ENCODE measurements at places on chromosomes 13 and 19.

- DNase-seq: no peak
Measured at GRCh38 chr13:36606060-36606459, 67.8 kb upstream of the SERTM1 start.

GRCh38 chr19:51195316-51195586 is 29.6 kb upstream of the CD33 start:
- no peak for DNase-seq

DNA sequence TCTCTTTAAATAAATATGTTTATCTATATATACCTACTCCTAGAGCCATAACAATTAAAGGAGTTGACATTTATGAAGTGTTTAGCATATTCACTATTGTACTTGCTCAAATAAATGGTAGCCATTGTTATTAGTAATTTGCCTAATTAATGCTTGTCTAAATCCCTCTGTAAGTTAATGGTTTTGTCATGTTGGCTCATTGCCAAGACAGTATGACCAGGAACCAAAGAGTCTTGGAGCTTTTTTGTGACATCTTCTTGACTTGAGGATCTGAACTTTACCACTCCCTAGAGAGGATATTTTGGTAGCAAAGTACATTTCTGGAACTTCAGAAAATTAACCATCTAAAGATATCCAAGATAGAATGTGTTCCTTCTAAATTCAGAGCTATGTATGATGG is 15.5 kb downstream of the FRY start:
- DNase-seq: no peak

DNA sequence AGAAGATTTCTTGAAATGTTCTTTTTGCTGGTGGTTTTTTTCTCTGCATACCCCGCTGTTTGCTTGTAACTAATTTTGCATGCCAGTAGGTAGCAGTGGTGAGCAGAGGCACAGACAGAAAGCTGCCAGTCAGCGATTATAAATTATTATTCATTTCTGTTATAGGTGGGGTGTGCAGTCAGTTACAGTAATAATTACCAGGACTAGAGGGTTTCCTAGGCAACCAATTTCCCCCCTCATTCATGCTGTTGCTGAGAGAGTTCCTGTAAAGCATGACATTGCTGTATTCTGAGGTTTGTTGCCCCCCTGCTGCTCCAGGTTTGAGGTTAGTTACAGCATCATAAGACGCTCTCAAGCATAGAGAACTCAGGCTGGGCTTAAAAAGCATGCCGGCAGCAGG is 104.5 kb downstream of the URI1 start:
- no peak for DNase-seq

DNA sequence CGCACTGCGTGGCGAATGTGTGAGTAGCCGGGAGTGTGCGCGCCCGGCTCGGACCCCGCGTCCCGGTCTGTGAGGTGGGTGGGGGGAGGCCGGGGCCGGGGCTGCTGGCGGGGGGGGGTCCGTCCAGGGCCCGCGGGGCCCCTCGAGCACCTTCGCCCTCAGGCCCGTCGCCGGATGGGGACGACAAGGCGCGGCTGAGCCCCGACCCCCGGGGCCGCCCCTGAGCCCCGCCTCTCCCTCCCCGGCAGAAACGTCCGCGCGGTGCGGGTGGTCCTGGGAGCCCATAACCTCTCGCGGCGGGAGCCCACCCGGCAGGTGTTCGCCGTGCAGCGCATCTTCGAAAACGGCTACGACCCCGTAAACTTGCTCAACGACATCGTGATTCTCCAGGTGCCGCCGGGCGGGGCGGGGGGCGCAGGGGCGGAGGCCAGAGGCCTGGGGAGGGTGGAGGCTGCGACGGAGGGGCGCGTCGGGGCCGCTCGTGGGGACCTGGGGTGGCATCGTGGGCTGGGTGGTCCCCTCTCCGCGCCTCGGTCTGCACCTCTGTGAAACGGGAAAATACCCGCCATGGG is 997 bp downstream of the ELANE start:
- no peak for DNase-seq

GRCh38 chr13:75804605-75805004 is 168.5 kb downstream of the LMO7 start:
- DNase-seq: no peak

GRCh38 chr13:26541041-26541440 is 16.4 kb upstream of the WASF3 start:
- no peak for DNase-seq

- no peak for DNase-seq
Measured at GRCh38 chr13:40651866-40652587, 14.4 kb downstream of the FOXO1 start.

DNA sequence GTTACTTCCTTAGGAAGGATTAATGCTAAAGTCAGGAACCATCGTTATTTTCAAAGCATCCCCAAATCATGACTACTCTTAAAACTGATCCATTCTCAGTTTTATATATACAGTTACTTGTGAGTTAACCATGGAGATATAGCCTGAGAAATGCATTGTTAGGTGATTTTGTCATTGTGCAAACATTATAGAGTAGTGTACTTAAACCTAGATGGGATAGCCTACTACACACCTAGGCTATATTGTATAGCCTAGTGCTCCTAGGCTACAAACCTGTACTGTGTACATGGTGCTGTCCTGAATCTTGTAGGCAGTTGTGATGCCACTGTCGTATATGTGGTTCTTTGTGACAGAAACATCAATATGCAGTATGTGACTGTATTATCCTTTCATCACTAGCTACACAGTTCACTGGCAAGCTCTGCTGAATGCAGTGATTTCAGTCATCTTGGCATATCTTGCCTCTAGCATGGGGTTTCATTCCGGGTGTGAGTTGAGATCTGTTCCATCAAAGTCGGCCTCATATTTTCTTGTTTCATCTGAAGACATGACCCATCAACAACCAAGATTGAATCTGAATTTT is 45.3 kb downstream of the CDK8 start:
- no peak for DNase-seq

DNA sequence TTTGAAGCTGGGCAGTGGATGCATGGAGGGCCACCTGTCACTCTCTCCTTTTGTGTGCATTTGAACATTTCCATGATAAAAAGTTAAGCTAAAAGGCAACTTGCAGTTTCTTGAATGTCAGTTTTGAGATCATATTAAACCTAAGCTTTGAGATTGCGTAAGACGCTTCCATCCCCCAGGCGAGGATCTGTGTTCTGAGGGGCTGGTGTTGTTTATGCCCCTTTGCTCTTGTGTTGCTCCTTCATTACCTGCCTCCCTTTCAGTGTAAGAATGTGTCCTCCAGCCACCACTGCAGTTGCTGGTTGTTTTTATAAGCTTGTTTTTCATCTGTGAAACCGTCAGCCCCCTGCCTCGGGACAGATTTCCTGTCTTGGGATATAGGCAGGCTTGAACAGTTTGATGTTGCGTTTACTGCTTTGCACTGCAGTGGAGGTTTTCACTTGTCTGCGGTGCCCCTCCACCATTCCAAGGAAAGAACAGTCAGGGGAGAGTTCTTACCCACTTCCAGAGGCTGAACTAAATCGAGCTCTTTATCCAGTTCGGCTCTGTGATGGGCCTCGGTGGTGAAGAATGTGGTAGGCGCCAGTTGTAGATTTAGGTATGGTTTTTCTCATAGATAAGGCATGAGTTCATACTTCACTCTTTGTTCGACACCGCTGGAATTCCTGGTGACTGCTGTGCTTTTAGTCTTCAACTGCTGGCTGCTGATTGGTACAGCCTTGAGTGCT is 96.8 kb downstream of the ARHGEF7 start:
- DNase-seq: no peak

GRCh38 chr19:51473009-51473707 is 5.2 kb upstream of the CEACAM18 start:
- peak; percentile 56 for DNase-seq

DNA sequence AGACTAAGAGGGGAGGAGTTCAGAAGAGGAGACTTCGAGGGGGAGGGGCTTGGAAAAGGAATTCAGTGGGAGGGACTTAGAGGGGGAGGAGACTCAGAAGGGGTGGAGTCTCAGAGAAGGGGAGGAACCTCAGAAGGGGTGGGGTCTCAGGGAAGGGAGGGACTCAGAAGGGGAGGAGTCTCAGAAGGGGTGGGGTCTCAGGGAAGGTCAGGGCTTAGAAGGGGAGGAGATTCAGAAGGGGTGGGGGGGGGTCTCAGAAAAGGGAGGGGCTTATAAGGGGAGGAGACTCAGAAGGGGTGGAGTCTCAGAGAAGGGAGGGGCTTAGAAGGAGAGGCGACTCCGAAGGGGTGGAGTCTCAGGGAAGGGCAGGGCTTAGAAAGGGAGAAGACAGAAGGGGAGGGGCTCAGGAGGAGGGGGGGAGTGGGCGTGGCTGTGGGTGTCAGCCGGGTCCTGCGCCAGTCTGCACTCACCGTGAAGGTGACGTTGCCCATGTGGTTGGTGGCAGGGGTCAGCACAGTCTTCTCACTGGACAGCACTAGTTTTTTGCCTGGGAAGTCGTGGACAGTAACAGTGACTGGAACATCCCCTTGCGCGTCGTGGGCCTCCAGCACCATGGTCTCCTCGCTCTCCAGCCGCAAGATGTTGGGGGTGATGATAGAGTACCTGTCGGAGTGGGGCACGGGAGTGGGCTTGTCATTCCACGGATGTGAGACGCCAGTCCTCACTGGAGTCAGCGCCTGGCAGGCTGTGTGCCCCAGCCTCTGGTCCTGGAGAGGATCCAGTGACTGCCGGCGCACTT is 1.5 kb downstream of the C3 start:
- no peak for DNase-seq

GRCh38 chr13:77563111-77563510 is 27.6 kb downstream of the SCEL start:
- no peak for DNase-seq

DNA sequence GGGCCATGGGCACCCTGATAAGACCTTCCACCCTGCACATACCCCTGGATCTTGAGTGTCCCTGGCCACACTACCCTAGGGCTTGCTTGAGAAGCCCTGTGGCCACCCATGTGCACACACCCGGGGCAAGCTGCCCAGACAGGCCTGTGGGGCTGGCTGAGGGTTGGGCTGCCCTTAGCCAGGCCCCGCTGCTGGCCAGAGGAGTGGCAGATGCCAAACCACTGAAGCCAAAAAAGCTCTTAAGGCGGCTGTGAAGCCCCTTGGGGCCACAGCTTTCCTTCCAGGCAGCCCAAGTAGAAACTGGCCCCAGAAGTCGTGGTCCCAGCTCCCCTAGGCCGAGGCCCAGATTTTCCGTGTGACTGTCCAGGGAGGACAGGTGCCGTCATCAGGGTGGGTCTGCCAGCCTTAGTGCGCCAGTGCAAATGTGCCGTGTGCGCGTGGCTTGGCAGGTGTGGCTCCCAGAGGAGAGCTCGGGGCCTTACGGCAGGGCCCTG is 14.8 kb downstream of the CEBPG start:
- no peak for DNase-seq

DNA sequence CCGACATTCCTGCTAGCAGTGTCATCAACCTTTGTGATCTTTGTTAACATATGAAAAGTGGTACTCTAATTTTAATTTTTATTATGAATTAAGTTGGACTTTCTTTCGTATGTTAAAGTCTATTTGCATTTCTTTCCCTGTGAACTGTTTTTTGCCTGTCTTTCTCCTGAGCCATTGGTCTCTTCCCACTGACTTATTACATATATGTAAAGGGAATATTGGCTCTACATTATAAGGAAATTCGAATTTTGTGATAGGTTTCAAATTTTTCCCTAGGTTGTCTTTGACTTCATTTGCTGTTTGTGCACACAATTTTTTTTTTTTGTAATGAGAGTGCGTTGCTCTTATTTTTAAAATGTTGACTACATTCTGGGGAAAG is 442 bp upstream of the CDC16 start:
- DNase-seq: no peak

GRCh38 chr19:31351056-31351854 is 2.0 kb upstream of the TSHZ3 start:
- no peak for DNase-seq

DNA sequence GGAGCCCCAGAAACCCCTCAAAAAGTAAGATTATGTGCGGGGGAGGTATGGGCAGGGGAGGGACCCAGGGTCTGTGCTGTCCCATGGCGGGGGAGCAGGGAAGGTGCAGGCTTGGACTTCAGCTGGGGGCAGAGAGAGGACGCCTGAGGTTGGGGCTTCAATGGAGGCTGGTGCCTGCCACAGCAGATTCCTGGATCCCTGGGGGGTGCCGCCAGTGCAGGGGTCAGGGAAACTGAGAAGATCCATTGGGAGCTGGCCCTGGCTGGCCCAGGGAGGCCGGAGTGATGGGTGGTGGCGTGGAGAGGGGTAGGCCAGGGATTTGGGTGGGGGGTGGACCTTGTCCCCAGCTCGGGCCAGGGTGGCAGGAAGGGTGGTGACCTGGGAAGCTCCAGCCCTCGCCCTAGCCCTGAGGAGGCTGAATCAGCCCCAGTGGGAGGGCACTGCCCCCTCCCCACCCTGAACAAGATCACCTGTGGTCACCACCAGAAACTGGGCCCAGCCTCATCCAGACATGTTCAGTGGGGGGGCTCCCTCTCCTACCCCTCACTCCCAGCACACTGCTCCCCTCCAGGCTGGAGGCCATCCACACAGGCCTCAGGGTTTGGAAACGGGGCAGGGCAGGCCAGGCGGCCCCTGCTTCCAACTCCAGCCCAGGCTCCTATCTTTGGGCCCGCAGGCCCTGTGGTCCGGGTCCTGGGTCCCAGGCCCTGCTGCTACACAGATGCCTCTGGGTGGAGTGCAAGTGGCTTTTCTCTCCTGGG is 1.4 kb downstream of the NKPD1 start:
- DNase-seq: no peak

- no peak for DNase-seq
Measured at GRCh38 chr13:78102741-78103140, 184.1 kb upstream of the EDNRB start.

- DNase-seq: no peak
Measured at GRCh38 chr13:73731564-73731963, 402.6 kb downstream of the KLF12 start.

- DNase-seq: peak; percentile 45
Measured at GRCh38 chr13:27830010-27830409, 37.7 kb downstream of the GSX1 start.

- DNase-seq: no peak
Measured at GRCh38 chr13:105971738-105972137, 563.7 kb downstream of the EFNB2 start.

DNA sequence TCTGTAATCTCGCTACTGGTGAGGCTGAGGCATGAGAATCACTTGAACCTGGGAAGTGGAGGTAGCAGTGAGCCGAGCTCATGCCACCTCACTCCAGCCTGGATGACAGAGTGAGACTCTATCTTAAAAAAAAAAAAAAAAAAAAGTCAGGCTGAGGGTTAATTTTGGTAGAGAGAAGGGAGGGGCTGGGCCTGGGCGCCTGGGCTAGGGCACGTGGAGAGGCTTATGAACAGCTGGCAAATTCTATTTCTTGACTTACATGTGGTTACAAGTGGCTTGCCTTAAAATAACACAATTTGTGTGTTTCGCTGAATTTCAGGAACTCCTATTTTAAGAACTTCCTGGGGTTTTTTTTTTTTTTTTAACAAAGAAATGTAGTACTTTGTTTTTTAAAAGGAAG is 47.6 kb upstream of the MAP3K10 start:
- DNase-seq: no peak

DNA sequence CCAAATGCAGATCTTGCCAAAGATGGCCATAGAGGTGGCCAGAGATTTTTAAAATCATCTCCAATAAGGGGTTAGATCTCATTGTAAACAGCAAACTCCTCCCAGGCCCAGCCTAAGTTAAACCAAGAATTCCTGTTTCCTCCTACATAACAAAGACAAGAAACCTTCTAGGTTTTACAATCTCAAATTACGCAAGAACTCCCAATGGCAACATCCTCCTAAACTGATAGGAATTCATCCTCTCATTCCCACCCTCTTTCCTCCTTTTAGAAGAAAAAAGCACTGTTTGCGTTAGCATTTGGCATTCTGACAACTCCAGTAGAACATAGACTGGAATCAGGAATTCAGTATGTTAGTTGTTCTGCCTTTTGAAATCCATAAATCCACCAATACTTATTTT is 14.6 kb downstream of the PROSER1 start:
- DNase-seq: no peak

- DNase-seq: no peak
Measured at GRCh38 chr19:49475191-49475917, 1.3 kb downstream of the FLT3LG start.

All from HTR-8/SVneo (cell line).